Smooth muscle cell of the umbilical artery (primary cell): ENCODE measurements at places on chromosomes 11 and 22. TPM values are rescaled to one million over a fixed set of nuclear protein-coding genes. Genes with fewer than 3 reads are reported as not detected.

Gene OR4D5
- not detected in 2 replicates for total RNA-seq

Gene KCTD14
- total RNA-seq = 0.30 and 0.42 TPM in 2 replicates

Gene SNU13
- total RNA-seq = 65.6 and 81.0 TPM in 2 replicates

Gene C1QTNF6
- total RNA-seq = 5.1 and 7.7 TPM in 2 replicates

Gene SYTL2
- 14.3 and 22.7 TPM in 2 replicates for total RNA-seq

Gene MPPED2
- total RNA-seq = not detected in 2 replicates

Gene GVQW3
- total RNA-seq = 1.8 TPM in 2 replicates

Gene XKR3
- total RNA-seq = not detected in 2 replicates

Gene CRYBA4
- total RNA-seq = not detected in 2 replicates

Gene TIMM10
- 14.1 and 22.6 TPM in 2 replicates for total RNA-seq

Gene GP1BB
- total RNA-seq = 1.8 and 2.1 TPM in 2 replicates

Gene OR8J1
- total RNA-seq = not detected in 2 replicates

Gene CD3G
- not detected in 2 replicates for total RNA-seq

Gene FLRT1
- 0.09 and 0.59 TPM in 2 replicates for total RNA-seq

Gene ISX
- not detected in 2 replicates for total RNA-seq

Gene LMF2
- total RNA-seq = 48.1 and 71.6 TPM in 2 replicates

Gene MYO7A
- under 0.01 and 0.18 TPM in 2 replicates for total RNA-seq

Gene ZNF74
- 11.9 and 14.6 TPM in 2 replicates for total RNA-seq

Gene NDUFC2
- 76.0 and 106 TPM in 2 replicates for total RNA-seq

Gene ZNRF3
- total RNA-seq = 2.4 and 4.8 TPM in 2 replicates

Gene AMPD3
- 12.2 and 16.0 TPM in 2 replicates for total RNA-seq

Gene OR52N4
- total RNA-seq = not detected in 2 replicates

Gene MS4A3
- total RNA-seq = not detected in 2 replicates

Gene CASP1
- total RNA-seq = 8.8 and 14.8 TPM in 2 replicates

Gene SLC6A5
- total RNA-seq = not detected in 2 replicates

Gene OR8A1
- not detected in 2 replicates for total RNA-seq

Gene NXPE4
- total RNA-seq = not detected in 2 replicates

Gene ASPHD2
- 2.1 and 2.3 TPM in 2 replicates for total RNA-seq

Gene ADM
- total RNA-seq = 76.5 and 93.5 TPM in 2 replicates

Gene PSMD13
- 106 and 125 TPM in 2 replicates for total RNA-seq

Gene NLRP14
- total RNA-seq = 0.18 TPM in 1 of 2 replicates, not detected in the other

Gene PRODH
- total RNA-seq = not detected in 2 replicates

Gene MMP7
- total RNA-seq = not detected in 2 replicates

Gene EFCAB6
- total RNA-seq = 1.5 and 3.3 TPM in 2 replicates
